SHP77 treated with DMSO at 0.1 percent for 48 hours (cell line): ENCODE measurements at places on chromosomes 5 and 9.

- DNase-seq = no peak
Observed at GRCh38 chr9:90019626-90020025, 414.8 kb downstream of the GADD45G start.

GRCh38 chr5:155633338-155633957 is 619.9 kb downstream of the KIF4B start:
- DNase-seq = no peak

- DNase-seq = no peak
Observed at GRCh38 chr5:165877475-165877874, 2372.1 kb downstream of the MAT2B start.

- DNase-seq = no peak
Observed at GRCh38 chr9:3887786-3888496, 362.1 kb upstream of the RFX3 start.

- no peak for DNase-seq
Observed at GRCh38 chr9:129852579-129852978, 17.3 kb downstream of the USP20 start.

DNA sequence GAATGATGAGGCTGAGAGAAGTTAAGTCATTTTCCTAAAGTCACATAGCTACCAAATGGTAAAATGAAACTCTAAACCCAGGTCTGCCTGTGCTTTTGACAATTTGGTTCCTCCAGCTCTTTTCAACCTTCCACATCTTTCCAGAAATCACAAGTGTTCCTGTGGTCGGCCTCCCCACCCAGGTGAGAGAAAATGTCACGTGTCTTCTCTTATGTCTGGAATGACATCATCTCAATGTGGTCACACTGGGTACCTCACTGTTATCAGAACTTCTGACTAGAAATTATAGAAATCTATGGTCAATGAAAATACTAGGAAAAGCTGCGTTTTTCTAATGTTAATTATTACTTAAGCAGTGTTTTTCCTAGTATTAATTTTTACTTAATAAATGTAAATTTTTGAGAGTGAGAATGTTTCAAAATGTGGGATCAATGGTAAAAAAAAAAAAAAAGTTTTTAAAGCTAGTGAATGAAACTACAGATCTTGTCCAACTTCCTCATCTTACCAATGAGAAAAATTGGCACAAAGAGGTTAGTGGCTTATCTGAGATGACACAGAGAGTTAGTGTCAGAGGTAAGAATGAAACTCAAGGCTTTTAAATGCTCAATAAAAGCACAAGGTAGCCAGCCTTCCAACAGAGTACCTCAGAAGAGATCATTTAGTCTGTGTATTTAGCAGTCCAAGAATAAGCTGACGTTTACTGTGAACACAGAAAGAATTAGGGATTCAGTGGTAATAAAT is 228.7 kb upstream of the NR4A3 start:
- DNase-seq = no peak

DNA sequence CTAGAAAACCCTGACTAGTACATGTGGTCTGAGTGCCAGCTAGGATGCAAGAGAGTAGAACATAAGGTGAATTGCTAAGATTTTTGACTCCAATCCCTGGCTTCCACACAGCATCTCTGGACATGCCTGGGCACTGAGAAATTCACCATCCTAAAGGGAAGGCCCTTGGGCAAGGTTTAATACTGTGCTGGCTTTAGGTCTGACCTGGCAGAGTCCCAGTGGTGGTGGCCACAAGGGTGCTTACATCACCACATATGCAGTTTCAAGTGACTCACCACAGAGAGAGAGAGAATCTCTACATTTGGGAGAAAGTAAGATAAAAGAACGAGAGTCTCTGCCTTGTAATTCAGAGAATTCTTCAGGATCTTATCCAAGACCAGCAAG is 661.6 kb upstream of the C9orf72 start:
- DNase-seq = no peak

DNA sequence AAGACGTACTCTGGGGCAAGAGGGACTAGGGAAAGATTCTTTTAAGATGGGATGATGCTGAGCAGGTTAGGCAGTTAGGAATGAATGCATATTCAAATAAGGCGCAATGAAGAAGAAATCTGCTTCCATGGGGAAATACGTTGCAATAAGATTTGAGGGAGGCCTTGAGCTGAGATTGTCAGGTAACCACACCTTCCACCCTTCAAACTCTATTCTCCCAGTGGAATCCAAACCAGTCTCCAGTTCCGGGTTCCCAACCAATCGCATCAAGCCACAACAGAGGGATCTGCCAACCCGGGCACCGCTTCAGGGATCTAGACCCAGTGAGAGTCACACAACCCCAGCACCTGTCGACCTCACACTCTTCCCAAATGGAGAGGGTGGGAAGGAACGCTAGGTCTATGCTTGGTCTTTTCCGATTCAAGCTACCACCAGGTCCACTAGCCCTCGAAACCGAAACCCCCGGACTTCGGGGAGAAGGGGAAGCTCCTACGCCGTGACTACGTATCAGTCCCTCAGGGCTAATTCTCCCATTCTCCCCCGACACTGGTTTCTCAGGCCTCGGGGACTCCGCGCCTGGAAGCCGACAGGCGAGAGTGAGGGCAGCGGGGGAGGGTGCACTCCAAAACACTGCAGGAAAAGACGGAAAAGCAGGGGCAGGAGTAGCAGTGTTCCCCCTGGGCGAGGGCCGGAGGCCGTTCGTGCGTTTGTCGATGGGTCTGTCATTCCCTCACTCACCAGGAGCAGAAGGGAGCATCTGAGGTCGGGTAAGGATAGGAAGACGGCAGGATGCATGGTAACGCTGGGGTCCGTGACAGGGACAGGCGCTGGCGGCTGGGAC is 534 bp downstream of the ERP44 start:
- DNase-seq = peak; percentile 43

GRCh38 chr5:151757233-151758140 is 944 bp downstream of the ATOX1 start:
- no peak for DNase-seq

DNA sequence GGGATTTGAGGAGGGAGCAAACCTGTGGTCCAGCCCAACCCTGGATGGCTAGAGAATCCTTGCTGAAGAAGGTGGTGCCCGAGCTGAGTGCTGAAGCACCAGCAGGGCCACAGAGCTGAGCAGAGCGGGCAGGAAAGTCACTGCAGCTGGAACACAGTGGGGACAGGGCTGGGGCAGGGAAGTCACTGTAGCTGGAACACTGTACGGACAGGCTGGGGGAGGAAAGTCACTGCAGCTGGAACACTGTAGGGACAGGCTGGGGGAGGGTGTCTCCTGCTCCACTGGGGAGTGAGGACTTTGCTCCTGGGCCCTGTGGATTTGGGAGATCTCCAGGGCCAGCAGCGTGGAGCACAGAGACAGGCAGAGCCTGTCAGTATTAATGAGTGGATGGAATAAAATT is 9.0 kb upstream of the SUSD3 start:
- DNase-seq = no peak

- peak; percentile 18 for DNase-seq
Observed at GRCh38 chr5:151659001-151659754, 27.5 kb downstream of the SPARC start.

DNA sequence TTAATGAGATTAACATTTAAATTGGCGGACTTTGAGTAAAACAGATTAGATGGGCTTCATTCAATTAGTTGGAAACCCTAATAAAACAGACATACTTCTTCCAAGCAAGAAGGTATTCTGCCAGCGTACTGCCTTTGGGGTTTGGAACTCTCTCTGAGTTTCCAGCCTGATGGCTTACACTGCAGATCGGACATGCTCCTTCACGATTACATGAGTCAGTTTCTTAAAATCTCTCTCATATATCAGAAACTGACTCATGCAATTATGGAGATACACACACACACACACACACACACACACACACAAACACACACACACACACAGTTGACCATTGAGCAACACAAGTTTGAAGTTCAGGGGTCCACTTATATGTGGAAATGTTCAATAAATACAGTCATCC is 789.4 kb downstream of the CDH12 start:
- DNase-seq = no peak

DNA sequence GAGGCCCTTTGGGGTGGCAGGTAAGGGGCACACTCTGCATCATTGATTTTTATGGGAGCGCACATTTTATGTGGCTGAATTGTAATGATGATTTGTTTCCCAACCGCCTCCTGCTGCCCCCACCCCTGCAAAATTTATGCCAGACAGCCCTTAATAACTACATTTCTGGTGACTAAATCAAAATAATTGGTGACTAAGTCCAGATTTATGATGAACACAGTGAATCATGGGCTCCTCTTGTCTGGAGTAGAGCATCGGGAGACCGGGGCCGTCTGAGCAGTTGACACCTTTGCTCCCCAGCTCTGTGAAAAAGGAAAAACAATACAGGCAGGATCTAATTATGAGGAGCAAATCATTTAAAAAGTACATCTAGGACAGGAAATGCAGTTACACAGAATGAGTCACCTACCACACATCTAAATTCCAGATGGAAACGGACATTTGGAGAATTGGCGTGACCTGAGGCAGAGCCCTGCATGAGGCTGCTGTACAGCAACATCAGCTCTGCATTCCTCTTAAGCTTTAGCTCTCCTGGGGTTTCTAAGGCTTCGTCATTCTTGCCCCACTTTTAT is 58.9 kb downstream of the DOCK2 start:
- DNase-seq = no peak

DNA sequence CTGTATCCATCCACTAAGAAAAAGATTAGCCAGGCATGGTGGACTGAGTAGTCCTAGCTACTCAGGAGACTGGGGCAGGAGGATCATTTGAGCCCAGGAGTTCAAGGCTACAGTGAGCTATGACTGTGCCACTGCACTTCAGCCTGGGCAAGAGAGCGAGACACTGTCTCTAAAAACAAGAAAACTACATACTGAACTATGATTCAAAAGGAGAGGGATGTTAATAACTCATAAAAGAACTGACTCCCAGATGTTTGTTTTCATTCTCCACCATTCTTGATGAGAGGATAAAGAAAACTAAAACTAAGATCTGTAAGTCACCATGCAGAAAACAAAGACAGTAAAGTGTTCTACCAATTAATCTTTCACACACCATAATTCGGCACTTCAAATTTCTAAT is 53.5 kb downstream of the AUH start:
- DNase-seq = no peak

GRCh38 chr5:4048398-4048797 is 452.8 kb downstream of the IRX1 start:
- no peak for DNase-seq

- DNase-seq = no peak
Observed at GRCh38 chr9:78248635-78249034, 12.8 kb downstream of the CEP78 start.

GRCh38 chr9:15300218-15300617 is 6.8 kb downstream of the TTC39B start:
- no peak for DNase-seq
